ENCODE measurements at places on chromosomes 12 and 14. TPM values are rescaled to one million over a fixed set of nuclear protein-coding genes. Genes with fewer than 3 reads are reported as not detected.

DNA sequence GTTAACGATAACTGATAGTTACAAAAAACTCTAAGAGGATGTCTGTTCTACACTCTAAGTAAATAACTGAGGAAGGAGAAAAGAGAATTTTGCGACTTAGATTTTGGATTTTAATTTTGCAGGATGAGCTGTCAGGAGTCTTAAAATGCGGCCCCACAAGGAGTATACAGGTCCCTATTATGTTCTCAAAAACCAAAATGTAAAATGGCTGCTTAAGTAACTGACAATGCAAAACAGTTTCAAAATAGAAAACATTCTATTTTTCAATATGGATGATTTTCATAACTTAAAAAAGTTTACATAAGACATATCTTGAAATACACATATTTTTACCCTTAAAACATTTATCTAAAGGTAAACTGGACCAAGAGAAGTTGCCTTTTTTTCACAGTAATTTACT, 2.6 kb downstream of the CD69 start:
- DNase-seq = no peak

- no peak for DNase-seq
These were observed 390.5 kb upstream of the CLEC14A start for GRCh38 chr14:38646391-38646790.

- DNase-seq = no peak
These were observed 12.4 kb upstream of the HHIPL1 start for GRCh38 chr14:99632410-99633035.

DNA sequence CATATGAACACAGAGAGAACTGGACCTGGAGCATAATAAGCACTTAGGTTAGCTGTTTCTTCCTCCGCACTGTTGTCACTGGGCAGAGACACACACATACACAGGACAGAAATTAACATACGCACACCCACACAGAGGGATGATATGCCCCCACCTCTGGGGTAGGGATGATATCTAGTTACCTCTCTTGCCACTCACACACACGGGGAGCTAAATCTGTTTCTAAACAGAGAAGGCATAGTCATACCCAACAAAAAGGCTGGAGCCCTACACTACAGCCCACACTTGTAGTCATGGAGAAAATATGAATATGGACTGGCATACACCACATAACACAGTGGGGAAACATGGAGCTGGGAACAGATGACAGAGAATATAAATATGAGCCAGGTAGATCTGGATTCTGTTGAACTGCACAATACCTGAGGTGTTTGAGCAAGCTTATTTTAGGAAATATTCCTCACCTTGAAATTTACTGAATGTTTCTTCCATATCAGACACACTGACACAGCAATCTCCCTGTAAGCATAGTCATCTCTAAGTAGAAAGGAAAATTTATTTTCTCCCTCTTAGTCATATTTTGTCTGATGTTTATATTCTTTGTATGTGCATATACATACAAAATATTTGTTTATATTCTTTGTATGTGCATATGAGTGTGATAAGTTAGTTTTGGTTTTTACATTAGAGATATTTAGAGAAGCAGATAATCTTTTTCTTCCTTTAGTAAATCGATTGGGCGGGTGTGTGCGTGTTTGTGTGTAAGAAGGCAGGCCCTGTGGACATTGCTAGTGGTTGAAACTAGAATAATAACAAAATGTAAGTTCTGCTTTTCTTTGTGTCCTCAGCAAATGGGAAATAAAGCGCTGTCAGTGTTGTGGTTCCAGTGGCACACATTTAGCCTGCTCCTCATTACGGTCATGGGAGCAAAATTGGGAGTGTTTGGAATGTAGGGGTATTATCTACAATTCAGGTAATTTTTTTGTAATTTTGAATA, 20.9 kb upstream of the SCFD1 start:
- DNase-seq = no peak

- DNase-seq = peak; percentile 18
These were observed 21.9 kb upstream of the IFT81 start for GRCh38 chr12:110102255-110102654.

DNA sequence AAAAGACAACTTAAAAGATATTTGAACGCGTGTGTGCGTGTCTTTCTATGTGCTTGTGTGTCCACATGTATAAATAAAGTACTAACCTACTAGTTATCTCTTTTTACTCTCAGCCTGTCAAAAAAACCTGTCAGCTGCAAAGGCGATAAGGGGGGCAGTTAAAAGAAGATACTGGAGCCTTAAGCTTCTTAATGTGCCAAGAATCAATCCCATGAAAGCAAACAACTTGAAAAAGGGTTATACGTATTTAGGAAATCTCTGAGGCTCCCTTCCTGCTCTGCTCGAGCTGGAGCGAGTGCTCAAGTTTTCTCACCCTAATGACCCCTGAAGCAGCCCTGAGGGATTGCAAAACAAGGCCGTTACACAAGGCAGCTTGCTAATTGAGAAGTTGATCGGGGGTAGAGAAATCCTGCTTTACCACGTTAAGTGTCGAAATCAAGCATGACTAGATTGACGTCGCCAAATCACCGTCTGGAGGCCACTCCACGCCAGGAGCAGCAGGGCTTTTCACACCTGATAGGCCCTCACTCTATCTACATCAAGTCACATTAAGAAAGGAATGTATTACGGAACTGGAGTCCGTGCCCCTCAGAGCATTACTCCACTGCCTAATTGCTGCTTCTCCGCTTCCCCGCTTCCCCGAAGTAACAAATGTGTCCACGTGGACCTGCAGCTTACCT, 32.4 kb downstream of the LMO3 start:
- no peak for DNase-seq

- peak; percentile 12 for DNase-seq
These were observed 897 bp downstream of the SUDS3 start for GRCh38 chr12:118377021-118377883.

DNA sequence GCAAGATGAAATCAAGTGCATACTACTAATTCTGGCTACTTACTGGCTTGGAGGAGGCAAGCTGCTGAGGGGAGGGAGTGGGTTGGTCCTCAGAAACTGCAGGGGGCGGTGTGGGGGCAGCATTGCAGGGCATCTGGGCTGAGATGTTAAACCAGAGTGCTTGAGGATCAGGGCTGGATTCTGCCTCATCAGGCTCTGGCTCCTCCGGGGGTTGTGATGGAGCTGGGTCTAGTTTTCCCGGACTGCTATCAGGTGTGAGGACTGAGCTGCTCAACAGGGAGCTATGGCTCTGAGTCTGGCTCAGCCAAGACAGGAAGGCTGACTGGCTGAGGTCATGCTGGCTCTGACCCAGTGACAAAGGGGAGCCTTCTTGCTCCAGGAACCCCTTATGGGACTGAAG, 28.6 kb downstream of the BAZ2A start:
- DNase-seq = no peak

- no peak for DNase-seq
These were observed 139.4 kb upstream of the CDKN3 start for GRCh38 chr14:54257424-54257823.

DNA sequence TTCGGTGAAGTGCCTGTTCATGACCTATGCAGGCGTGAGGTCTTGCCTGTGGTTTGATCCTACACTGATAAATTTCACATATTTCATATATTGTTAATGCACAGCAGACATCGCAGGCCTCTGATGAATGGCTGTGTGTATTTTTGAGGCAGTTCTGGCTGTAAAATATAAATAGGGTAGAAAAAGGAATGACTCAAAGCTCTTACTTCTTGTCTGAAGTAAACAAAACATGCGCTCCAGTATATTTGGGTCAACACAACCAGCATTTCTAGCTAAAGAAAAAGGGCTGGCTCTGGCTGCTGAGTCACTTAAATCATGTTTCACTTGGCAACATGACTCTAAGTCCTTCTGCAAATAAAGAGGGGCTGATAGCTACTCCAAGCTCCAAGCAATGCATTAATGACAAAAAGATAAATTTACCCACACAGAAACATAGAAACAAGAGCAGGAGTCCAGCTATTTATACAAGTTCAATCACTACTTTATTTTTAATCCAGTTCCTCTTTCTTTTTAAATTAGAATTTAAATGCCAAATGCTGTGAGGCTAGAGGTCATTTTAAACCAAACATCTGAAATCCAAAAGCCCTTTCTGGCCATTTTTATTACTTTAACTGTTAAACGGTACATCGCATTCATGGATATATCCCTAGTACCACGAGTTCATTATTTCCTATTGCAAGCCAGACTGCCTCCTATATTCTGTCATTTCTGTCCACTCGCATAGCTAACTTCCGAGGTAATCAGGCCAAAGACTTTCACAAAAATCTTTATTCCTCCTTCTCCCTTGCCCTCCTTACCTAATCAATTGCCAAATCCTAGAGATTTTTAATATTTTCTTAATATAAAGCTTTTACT, 54.3 kb upstream of the TMCC3 start:
- DNase-seq = no peak

DNA sequence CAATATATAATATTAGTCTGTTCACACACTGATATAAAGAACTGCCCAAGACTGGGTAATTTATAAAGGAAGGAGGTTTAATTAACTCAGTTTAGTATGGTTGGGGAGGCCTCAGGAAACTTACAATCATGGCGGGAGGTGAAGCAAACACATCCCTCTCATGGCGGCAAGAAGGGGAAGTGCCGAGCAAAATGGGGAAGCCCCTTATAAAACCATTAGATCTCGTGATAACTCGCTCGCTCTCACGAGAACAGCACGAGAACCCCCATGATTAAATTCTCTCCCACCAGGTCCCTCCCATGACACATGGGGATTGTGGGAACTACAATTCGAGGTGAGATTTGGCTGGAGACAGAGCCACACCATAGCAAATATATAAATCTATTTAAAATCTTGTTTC, 269.8 kb downstream of the ATP23 start:
- no peak for DNase-seq

DNA sequence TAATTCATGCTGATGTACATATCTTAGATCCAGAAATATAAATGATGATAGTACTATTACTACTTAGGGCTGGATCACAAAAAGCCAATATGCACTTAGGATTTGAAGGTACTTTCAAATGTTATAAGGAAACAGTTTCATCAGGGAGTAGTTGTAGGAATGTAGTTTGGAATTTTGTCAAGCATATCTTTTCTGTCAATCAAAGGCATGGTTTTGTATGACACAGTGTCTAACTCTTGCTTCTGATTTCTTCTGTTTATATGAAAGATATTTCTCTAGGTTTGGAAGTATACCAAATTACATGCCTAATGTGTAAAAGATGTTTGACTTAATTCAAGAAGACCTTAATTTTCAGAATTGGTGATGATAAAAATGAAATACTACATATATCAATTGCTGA, 135.7 kb downstream of the RAD51B start:
- no peak for DNase-seq

- DNase-seq = no peak
These were observed 1.8 kb downstream of the PITPNM2 start for GRCh38 chr12:123149088-123149487.

DNA sequence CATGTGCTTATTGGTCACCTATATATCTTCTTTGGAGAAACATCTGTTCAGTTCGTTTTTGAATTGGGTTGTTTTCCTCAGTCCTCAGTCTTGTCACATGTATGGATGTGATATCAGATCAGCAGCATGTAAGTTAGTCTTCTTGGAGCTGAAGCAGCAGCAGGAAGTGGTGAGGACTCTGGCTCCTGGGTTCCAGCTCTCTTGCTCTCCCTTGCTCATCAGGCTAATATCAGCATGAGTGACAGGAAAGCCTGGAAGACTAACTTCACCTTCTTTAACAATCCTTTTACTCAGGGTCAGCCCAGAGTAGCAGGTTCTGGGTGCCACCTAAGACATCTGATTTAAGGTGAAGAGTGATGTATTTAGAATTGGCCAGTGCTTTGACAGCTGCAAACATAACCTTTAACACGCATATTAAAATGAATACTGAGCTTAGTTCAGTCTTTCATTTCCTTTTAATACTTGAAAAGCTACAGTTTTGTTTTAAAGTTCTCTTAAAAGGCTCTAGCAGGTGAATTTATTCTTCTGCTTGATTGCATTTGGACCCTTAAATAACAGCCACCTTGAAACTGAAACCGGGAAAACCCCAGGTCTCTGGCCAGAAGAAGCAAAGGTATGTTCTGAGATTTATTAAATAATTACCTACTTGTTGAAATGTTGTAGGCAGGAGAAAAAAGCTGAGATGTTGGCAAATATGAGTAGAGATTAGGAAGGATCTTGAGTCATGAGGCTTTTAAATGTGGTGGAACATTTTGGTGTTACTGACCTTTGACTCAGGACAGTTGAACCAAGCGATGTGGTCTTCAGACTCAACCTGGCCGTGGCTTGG, 54.3 kb downstream of the DRAM1 start:
- DNase-seq = no peak

DNA sequence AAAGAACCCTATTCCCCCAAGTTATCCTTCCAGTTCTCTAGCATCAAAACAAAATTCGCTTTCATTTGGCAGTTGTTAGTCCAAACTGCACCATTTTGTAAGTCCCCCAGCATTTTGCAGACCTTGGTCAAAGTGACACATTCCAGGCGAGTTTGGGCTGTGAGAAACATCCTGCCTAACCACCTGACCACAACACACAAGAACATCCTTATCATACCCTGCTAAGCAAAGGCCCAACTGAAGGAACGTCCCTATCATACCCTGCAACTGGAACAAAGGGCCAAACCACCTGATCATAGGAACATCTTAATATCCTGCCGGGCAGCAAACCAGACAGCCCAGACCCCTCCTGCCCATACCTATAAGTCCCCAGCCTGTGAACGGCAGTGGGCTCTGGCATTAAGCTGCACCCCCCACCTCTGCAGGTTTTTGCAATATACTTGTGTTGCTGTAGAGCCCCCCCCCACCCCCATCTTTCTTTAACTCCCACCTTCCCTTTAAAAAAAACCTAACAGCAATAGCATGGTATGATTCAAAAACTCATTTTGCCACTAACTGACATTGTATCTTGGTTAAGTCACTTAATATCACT, 2.7 kb downstream of the PCNX4 start:
- DNase-seq = no peak

DNA sequence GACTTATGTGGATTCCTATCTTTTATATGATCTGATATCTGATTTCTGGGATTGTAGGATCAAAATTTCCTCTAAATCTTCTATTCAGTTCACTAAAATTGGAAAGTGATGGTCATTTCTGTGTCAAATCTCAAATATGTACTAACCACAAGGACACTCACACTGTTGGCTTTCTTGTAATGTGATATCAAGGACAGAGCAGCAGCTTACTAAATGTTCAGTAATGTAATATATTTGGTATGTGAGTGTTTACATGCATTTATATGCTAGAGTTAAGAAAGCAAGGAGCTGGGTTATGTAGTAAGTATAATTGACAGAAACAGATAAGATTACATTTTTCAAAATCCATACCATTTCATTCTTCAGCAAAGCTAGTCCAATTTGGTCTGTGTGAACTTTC, 16.5 kb downstream of the PUS7L start:
- no peak for DNase-seq

The SPPL3 gene
- 49.4 TPM for total RNA-seq

The SLC25A47 gene
- not detected for total RNA-seq

The MDGA2 gene
- not detected for total RNA-seq

The BATF gene
- total RNA-seq = 20.6 TPM

Data from CD4-positive, alpha-beta memory T cell (primary cell).